ENCODE measurements at places on chromosomes 2 and 18.
A peak's percentile ranks its signal among the peaks of the same experiment; 100 is the strongest.

DNA sequence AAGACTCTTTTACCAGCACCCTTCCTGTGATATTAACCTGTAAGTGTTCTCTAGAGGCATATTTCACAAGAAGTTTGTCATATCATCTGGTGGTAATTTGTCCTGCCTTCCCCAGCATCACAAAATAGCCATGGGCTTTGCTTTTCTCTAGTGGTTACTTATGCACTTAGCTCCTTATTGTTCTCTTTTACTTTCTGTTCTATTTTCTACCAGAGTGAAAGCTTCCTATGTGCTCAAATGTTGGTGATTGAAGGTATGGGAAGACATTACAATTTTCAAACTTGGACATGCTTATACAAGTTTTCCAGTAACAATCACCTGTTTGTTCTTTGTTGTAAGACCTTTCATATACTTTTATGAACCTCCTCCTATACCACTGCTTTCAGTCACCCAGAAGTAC, 87.0 kb upstream of the KCNH7 start:
- DNase-seq = no peak

DNA sequence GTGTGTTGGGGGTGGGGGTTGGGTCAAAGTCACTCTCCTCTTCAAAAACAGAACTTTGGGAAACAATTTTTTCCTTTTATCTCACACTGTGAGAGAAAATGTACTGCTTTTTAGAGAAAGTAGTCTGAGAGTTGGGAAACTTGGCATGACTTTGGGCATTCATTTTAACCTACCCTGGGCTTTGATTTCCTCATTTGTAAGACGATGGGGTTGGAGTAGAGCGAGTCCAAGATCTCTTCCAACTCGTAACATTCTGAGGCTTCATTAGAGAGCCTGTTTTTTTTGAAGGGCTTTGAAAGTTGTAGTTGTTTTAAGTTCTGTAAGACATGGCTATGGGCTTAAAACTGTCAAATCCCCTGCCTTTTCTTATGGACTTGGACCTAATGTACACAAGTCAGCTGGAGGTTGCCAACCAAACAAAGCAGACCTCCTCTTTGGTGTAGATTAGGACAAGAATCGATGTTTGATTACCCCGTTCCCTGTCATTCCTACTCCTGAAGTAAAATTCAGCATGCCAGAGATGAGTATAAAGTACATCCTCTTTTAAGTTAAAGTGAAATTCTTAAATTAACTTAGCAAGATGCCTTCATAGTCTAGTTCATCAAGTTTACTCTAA, 8.4 kb downstream of the PHLPP1 start:
- DNase-seq = peak; percentile 18

- DNase-seq = peak; percentile 9
These were observed 30.6 kb upstream of the GPD2 start for GRCh38 chr2:156405586-156405985.

- no peak for DNase-seq
These were observed 419.0 kb upstream of the MMADHC start for GRCh38 chr2:150006591-150006990.

- no peak for DNase-seq
These were observed 49.3 kb downstream of the CIB4 start for GRCh38 chr2:26591619-26592505.

DNA sequence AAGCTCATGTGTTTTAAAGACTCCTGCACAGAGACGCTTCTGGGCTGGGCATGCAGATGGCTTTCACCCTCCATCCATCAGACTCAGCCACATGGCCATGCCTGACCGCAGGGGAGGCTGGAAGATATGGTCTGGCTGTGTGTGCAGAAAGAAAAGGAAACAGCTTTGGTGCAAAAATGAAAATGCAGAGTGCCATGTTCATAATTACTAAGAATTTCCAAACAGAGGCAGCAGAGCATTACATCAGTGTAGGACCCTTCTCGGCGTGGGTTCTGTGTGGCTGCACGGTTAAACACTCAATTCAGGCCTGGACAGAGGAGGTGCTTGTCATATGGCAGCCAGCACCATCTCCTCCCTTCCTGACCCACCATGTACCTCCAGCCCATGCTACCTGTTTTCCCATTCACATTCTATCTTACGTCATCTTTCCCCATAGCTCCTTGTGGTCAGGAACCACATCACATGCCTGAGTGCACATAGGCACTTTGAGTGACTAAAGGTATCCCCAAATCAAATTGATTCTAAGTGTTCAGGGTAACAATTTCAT, 200.3 kb upstream of the ID2 start:
- no peak for DNase-seq

GRCh38 chr2:231378026-231378722, 17.3 kb upstream of the B3GNT7 start:
- peak; percentile 52 for DNase-seq

DNA sequence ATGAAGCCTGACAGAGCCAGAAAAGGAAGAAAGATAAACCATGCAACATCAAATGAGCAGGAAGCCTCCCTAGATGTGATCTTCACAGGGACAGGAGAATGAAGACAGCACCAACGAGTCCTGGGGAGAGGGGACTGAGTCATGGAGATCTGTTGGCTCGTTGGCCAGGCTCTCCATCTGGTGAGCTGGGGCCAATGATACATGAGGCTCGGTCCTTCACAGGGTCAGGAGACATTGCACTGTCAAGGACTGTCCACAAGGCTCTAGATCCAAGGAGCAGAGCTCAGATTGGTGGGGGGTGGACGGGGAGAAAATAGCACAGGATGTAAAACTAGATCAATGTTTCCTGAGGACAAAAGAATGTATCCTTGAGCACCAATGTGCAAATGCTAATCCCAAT, 735 bp downstream of the CD207 start:
- DNase-seq = no peak

GRCh38 chr2:105554235-105554634, 155.4 kb upstream of the FHL2 start:
- DNase-seq = no peak

- no peak for DNase-seq
These were observed 80.8 kb downstream of the TGIF1 start for GRCh38 chr18:3530807-3531206.

- DNase-seq = no peak
These were observed 14.9 kb upstream of the E2F6 start for GRCh38 chr2:11480859-11481258.

All from ELF-1 (cell line).